Stimulated activated CD4-positive, alpha-beta T cell treated with anti-CD3 and anti-CD28 coated beads, Interleukin-15, amount 100 ng/mL, for 48 hours (primary cell): ENCODE measurements at places on chromosomes 7 and 10.

GRCh38 chr10:11305825-11306593, 288.3 kb downstream of the CELF2 start:
- no peak for DNase-seq

DNA sequence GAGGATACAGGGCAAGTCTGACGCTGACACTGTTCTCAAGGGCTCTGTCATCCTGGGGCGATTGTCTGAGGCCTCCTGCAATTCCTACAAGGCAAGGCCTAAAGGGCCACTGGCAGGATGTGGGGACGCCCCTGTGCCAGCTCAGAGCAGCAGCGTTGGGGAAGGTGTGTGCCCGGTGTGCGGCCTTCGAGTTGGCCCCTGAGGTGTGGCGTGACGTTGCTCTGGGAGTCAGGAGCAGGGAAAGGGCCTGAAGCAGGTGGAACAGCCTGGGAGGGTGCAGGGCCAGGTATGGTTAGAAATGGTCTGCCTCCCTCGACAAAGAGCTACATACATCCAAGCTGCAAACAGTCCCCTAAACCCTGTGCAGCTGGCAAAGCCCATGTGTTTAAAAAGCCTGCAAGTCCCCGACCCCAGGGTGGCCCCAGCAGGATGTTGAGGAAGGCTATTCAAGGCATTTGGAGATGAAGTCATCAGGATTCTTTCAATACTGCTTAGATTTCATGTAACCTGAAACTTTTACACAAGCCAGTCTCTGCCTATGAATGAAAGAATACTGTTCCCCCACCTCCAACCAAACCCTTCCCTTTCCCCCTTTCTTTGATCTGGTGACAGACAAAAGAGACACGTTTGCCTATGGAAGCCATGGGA, 142.5 kb upstream of the TNS3 start:
- DNase-seq, result no peak

- no peak for DNase-seq
These were observed 83.2 kb upstream of the COL1A2 start for GRCh38 chr7:94311515-94311914.

DNA sequence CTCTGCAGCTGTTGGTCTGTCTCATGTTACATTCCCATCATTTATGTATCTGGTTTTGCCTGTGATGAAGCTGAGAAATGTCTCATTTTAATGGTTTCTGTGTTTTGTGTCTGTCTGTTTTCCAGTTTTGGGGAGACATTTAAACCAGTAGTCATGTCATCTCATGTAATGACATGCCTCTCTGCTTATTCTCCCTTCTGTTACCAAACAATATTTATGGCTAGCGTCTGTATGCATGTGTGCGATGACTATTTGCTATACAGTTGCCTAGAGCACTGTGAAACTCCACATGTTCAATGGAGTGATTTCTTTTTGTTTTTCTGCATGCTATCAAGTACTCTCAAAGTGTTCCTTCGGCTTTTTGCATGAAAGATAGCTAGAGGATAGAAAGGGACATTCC, 132.0 kb downstream of the ST7 start:
- DNase-seq, result no peak

DNA sequence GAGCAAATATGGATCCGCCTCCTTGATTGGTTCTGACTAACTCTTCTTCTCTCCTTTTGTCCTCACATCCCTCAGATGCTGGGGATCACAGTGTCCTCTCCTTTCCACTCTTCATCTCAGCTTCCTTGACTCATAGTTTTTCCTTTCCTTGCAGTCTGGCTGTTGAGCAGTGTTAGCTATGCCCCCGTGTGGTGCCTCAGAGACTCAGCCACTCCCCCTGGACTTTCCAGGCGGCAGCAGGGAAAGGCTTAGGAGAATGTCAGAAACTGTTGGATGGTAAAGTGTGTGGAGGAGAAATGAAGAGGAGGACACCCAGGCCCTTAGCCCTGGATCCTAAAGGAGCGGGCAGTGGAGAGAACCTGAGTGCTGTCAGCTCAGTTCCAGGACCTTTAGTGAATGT, 267.5 kb downstream of the CELF2 start:
- no peak for DNase-seq

DNA sequence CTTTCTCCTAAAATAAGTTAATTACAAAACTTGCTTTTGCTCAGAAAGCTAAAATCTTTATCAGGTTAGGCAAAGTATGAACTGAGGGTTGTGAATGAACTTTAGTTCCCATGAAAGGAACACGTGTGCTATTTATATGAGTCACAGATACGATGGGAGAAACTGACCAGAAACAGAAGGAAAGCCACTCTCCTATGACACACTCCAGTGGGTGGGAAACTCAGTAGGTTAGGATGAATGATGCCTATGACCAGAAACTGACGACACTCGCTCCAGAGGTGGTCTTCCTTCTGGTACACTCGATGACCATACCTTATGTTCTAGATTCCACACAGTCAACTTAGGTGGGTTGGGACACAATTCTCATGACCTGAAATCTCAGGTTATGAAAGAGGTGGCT, 215.7 kb upstream of the INHBA start:
- no peak for DNase-seq

DNA sequence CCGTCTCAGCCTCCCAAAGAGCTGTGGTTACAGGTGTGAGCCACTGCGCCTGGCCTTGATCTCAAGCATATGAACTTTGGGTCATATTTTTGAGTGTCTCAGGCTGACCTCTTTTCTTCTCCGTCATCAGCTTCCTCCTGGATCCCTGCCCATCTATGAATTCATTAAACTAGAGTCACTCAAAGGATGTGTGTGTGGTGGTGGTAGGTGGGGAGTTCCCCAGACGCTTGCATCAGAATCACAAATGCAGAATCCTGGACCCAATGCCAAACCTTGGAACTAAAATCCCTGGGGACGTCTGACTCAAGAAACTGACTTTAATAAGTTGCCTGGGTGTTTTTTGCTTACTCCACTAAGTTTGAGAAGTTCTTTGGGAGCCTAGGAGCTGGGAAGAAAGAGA, 6.7 kb upstream of the CREB5 start:
- no peak for DNase-seq

DNA sequence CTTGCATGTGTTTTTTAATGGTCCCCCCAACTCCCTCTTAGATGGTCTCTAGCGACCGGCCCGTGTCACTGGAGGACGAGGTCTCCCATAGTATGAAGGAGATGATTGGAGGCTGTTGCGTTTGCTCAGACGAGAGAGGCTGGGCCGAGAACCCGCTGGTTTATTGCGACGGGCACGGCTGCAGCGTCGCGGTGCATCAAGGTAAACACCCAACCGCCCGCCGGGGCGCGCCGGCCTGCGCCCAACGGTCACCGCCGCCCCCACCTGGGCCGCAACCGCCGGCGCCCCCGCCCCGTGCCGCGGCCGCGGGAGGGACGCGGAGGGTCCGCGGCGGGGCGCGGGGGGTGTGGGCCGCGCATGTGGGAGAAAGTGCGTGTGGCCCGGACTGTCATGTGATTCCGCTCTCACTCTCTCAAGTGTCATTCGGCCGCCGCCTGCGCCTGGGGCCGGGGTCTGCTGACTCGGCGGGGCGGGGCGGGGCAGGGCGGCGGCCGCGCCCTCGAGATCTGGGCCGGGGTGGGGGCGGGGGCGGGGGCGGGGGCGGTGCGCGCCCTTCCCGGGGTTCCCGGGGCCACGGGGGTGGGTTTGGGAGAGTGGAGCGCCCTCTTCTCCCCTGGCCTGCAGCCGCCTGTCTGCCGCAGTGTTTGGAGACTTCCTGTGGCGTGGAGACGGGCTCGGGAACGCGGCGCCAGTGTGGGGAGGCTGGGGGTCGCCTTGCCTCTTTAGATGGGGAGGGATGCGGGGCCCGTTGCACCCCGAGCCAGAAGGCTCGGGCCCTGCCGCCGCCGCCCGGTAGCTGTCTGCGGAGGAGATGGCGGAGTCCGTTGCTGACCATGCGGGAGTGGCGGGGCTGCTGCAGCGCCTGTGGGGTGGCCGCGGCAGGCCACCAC, 817 bp downstream of the MLLT10 start:
- DNase-seq, result no peak

- no peak for DNase-seq
These were observed 347.5 kb downstream of the GPR158 start for GRCh38 chr10:25522294-25522693.

GRCh38 chr7:98978672-98979071, 100.3 kb downstream of the TRRAP start:
- no peak for DNase-seq

GRCh38 chr10:110310741-110311140, 6.0 kb upstream of the SMNDC1 start:
- no peak for DNase-seq

DNA sequence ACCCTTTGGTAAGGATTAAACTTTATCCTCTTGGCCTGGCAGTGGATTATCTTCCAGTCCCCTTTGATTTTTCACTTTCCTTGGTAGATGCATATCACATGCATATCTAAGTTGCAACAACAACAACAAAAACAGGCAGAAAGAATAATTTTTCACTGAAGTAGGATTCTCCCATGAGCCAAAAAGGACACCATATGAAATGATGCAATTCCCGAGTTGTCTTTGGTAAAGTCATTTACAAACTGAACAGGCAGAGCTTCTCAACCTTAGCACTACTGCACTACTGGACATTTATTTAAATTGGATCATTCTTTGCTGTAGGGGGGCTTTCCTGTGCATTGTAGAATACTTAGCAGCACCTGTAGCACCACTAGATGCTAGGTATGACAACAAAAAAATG, 195.0 kb downstream of the RELN start:
- DNase-seq, result no peak

- no peak for DNase-seq
These were observed 87.1 kb downstream of the HECW1 start for GRCh38 chr7:43199371-43200160.

GRCh38 chr7:117808341-117808757, 64.9 kb downstream of the CTTNBP2 start:
- no peak for DNase-seq

GRCh38 chr10:132861884-132862461, 76.0 kb upstream of the NKX6-2 start:
- no peak for DNase-seq

- DNase-seq, result no peak
These were observed 14.2 kb downstream of the SLC29A3 start for GRCh38 chr10:71333129-71333887.

- no peak for DNase-seq
These were observed 438.1 kb downstream of the SUGCT start for GRCh38 chr7:40572810-40573465.

DNA sequence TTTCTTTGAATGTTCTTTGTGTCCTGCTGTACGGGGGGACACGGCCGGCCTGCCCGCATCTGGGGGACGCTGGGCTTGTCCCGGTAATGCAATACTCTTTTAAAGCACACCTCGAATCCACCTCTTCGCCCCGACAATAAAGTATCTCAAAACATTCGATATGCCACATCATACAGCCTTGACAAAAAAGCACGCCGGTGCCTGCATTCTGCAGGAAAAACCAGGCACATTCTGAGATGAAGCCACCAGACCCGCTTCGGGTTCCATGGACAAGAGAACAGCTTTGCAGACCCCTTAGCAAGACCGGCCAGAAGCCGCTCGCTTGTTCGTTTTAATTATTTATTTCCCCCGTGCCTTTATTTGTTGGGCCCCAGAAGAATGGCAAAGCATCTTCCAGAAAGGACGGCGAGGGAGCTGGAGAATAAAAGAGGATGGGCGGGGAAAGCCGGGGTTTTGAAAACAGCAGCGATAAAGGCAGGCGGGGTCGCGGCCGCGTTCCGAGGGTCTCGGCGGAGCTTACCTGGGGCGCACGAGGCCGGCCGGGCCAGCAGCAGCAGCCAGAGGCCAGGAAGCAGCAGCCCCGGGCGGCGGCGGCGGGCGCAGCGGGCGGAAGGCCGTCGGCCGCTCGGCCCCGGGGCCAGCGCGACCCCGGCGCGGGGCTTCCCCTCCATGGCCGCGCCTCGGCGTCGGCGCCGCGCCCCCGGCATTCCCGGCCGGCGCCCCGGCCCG, 462 bp downstream of the KIAA1549 start:
- no peak for DNase-seq

- no peak for DNase-seq
These were observed 35.4 kb downstream of the CCDC3 start for GRCh38 chr10:12966067-12966466.

GRCh38 chr10:47026301-47027107, 115.3 kb downstream of the PTPN20 start:
- no peak for DNase-seq

DNA sequence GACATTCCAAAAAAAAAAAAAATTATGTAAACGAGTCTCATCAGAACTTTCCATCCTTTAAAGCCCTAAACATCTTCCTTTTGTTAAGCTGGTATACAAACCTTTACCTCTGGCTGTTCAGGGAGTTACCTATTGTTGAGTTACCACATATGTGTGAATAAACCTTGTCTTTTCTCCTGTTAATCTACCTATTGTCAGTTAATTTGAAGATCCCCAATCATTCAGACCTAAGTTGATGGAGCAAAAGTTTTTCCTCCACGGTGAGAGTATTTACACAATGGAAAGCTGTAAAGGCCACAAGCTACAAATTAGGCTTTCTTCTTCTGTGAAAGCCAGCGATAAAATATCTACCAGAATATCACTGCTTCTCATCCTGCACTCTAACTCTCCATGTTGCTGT, 80.3 kb downstream of the SKAP2 start:
- DNase-seq, result no peak

- DNase-seq, result no peak
These were observed 43.2 kb downstream of the LAMB4 start for GRCh38 chr7:108086962-108087361.
